ENCODE measurements at places on chromosomes 2 and 18.

- no peak for DNase-seq
Observed at GRCh38 chr18:40099641-40100040, 1855.4 kb upstream of the PIK3C3 start.

GRCh38 chr2:238948765-238949641 is 101.1 kb downstream of the TWIST2 start:
- DNase-seq = no peak

DNA sequence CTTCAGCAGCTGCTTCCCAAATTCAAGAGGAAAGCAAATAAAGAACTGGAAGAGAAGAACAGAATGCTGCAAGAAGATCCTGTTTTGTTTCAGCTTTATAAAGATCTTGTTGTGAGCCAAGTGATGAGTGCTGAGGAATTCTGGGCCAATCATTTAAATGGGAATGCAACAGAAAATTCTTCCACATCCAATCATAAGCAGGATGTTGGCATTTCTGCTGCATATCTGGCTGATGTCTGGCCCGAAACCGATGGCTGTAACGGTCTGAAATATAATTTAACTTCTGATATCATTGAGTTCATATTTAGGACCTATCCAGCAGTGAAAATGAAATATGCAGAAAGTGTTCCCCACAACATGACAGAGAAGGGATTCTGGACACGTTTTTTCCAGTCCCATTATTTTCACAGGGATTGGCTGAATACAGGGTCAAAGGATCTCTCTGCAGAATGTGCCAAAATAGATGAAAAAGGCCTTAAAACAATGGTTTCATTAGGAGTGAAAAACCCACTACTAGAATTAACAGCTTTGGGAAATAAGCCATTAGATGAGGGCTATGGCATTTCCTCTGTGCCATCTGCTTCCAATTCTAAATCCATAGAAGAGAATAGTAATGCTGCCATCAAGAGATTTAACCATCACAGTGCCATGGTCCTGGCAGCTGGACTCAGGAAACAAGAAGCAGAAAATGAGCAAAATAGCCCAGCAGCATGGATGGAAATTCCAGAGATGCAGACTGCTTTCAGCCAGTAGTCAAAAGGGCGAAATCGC is 175.6 kb downstream of the MC4R start:
- DNase-seq = no peak

DNA sequence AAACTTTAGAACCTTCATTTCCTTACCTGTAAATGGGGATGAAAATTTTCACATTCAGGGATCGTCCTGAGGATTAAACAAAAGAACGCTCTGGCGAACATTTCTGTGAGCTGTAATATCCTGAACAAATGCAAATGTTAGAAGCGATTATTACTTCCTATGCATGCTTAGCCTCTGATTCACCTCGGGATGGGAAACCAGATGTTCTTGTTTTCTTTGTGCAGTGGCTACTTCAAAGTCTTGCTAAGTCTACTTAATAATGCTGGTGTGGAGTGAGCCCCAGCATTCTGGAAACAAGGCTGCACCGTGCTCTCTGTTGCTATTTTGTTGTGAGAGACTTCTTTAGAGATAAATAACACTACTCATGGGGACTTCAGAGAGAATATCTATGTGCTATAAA is 119.1 kb upstream of the PELI1 start:
- peak; percentile 77 for DNase-seq

DNA sequence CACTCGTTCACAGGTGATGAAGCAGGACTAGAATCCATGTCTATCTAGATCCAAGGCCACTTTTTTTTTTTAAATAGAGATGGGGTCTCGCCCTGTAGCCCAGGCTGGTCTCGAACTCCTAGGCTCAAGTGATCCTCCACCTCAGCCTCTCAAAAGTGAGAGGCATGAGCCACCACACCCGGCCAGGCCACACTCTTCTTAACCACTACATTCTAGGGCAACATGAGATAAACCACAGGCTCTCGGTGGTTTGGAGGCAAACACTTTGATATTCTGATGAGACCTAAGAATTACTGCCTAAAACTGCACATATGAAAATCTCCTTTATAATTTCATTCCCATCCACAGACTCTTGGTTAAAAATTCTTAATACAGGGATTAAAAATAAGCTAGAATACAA is 51.8 kb downstream of the USP34 start:
- DNase-seq = no peak

DNA sequence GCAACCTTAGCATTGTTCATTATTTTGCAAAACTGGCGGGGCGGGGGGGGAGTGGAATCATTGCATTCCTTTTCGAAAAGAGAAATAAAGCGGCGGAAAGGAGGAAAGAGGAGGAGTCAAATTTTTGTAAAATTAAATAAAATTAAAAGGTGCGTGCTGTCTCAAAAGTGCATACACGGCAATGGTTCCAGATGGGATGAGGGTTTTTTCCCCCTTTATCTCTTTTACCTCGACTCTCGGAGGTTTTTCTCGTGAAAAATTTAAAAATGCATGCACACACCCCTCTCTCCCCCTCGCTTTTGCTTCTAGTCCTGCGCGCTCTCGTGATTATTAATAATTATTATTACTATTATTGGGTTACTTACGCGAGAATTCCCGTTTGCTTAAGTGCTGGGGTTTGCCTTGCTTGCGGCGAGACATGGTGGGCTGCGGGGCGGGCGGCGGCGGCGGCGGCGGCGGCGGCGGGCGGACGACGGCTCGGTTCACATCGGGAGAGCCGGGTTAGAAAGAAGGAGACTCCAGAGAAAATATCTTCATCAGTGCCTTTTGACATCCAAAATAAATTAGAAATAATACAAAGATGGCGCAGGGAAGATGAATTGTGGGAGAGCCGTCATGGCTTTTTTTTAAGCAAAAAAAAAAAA is 481 bp downstream of the BCL11A start:
- DNase-seq = no peak

- no peak for DNase-seq
Observed at GRCh38 chr2:166230724-166231070, 102.9 kb upstream of the SCN1A start.

DNA sequence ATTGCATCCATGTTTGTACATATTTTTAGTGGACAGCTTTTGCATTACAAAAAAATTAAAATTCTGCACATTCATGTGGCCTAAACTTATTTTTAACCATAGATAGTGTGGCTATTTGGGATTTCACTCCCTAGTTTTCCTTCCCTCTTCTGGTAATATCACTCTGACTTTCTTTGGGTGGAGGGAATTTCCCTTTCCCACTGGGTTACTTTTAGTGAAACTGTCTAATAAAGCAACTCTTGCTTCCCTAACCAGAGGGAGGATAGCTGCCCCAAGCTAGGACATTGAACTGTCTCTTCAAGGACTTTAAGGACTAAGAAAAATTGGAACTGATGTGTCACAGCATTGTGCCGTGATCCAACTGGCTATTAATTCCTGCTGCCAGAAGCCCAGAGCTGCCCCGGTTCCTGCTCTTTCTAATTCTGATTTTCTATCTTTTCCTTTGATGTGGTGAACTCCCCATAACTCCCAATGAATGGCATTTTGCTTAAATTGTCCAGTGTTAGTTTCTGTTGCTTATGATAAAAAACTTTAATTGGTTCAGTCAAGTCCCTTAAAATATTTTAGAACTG is 20.0 kb upstream of the EFR3B start:
- no peak for DNase-seq

GRCh38 chr2:96964221-96964905 is 22.0 kb downstream of the FAM178B start:
- no peak for DNase-seq

- DNase-seq = no peak
Observed at GRCh38 chr2:24579053-24579803, 88.2 kb downstream of the NCOA1 start.

- no peak for DNase-seq
Observed at GRCh38 chr2:8219631-8220355, 462.1 kb upstream of the ID2 start.

DNA sequence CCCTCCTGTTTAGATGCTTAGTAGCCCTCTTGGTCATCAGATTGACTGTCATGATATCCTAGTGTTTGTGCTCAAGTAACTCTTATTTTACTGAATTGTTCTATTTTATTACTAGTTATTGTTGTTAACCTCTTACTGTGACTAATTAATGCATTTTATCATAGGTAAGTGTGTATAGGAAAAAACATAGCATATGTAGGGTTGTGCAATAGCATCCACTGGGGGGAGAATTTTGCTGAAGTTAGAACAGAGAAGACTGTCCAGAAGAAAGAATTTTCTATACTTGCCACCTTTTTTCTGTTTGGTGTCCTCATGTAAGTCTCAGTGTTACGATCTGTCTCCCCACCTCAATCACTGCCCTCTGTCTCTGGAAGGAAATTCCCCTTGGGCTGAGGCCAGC is 177.4 kb downstream of the RPIA start:
- DNase-seq = no peak

DNA sequence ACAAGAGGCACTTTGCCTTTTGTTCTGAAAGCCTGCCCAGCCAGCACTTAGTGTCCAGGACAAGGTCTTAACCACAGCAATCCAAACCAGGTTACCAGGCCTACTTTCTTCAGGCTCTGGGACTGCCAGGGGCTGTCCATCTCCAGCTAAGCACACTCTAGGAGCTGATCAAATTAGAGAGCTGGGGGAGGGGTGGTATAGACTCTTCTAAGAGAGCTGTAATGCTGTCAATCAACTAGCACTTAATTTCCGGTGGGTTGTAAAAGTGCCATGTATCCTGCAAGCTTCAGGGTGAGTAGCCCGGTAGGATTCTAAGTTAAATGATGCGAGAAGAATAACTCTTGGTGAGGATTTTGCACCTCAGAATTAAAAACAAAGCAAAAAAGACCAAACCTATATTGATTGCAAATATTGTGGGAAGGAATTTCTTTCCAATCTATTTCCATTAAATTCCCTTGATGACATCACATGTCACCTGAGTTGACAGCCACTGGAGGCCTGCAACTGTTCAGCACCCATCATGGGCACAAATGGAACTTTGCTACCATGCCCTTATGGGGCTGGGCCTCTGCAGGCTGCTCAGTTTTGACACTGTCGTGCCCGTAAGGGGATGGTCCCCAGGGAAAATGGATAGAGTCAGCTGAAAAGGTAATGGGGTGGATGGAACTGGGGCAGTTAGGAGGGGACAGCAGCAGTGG is 8.7 kb upstream of the COX7A2L start:
- no peak for DNase-seq

DNA sequence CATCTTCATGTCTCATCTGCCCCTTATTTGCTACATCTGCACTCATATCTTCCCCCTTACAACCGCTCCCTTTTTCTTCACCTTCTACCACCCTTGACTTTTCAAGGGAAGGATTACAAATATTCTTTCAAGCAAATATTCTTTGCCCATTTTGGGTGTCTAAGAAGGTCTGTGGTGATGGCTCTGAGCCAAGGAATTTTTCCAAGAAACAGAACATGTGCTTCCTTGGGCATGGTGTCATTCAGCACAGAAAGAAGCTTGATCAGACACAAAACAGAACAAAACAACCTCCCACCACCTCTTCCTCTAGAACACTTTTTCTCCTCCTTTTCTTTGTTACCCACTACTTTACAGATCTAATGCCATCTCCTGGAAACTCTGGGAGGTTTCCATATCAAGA is 313.7 kb downstream of the SATB2 start:
- DNase-seq = no peak

- no peak for DNase-seq
Observed at GRCh38 chr18:63559567-63560491, 17.7 kb downstream of the SERPINB12 start.

GRCh38 chr2:236940497-236940896 is 145.2 kb upstream of the COPS8 start:
- no peak for DNase-seq

GRCh38 chr2:1794821-1795220 is 50.5 kb upstream of the PXDN start:
- no peak for DNase-seq

GRCh38 chr2:6906165-6906741 is 11.0 kb upstream of the RNF144A start:
- no peak for DNase-seq

- DNase-seq = no peak
Observed at GRCh38 chr2:237472187-237472712, 14.8 kb upstream of the MLPH start.

DNA sequence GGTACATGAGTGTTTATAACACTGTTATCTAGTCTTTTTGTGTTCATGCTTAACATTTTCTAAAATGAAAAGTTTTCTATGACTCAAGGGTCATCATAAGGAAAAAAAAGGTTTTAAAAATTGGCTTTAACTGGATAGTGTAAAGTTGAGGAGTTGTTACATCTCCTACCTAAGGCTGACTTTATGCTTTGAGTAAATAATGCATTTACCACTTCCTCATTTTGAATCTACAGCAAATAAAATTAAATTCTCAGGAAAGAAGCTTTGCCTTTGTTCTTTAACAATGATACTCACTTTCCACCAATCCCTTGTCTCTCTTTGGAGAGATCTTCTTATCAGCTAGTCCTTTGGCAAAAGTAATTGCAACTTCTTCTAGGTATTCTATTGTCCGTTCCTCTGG is 29.7 kb downstream of the HADHA start:
- no peak for DNase-seq

- DNase-seq = no peak
Observed at GRCh38 chr2:223088866-223089265, 36.9 kb downstream of the KCNE4 start.

DNA sequence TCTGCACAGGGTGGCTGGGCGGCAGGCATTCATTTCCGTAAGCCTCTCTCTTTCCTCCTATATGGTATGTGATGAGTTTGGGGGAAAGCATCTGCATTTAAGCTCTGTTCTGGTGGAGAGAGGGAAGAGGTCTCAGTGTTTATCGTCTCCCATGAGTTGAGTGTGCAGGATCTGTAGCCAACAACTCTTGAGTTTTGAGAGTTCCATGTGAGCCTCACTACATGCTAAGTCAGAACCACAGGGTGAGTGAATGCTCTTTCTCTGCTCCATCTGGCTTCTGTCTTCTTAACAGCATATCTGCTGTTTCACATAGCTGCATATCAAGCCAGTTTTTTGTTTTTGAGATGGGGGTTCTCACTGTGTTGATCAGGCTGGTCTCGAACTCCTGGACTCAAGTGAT is 22.7 kb downstream of the RAB31 start:
- no peak for DNase-seq

- peak; percentile 76 for DNase-seq
Observed at GRCh38 chr2:28447943-28448792, 47.7 kb upstream of the PLB1 start.

Measured in skeletal muscle cell (primary cell).